Amniotic stem cell (primary cell): ENCODE measurements at places on chromosomes 1 and 21.
A peak's percentile ranks its signal among the peaks of the same experiment; 100 is the strongest.

GRCh38 chr21:22791986-22792560 is 1793.9 kb downstream of the NCAM2 start:
- peak; percentile 65 for DNase-seq

DNA sequence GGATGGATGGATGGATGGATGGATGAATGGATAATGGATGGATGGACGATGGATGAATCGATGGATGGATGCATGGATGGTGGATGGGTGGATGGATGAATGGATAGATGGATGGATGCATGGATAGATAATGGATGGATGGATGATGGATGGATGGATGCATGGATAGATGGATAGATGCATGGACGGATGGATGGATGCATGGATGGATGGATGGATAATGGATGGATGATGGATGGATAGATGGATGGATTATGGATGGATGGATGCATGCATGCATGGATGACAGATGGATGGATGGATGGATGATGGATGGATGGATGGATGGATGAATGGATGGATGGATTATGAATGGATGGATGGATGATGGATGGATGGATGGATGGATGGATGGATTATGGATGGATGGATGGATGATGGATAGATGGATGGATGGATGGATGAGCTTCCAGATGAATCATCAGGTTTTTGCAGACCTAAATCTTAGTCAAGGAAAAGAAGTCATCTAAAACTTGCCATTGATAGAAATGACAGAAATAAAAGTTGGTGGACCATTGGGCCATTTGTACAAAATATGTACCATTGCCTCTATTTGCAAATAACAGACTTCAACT is 175.4 kb upstream of the KLHDC7A start:
- no peak for DNase-seq

- DNase-seq = no peak
Measured at GRCh38 chr1:56375326-56375804, 204.0 kb downstream of the PLPP3 start.

- no peak for DNase-seq
Measured at GRCh38 chr1:24441480-24441879, 25.9 kb downstream of the NIPAL3 start.

DNA sequence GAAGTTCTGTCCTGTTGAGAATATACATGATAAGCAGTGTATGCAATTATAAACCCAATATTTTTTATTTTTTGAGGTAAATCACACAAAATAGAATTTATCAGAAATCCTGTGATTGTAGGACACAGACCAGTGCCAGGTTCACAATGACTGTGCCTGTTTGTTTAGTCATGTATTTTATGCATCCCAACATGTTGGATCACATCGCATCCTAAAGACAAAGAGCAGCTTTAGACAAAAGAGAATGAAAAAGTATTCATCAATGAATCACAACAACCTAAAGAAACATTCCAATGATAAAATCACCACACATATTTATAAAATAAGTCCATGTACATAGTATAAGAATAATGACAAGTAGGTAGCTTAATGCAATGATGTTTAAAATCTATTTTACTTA is 53.2 kb upstream of the LRRC8D start:
- DNase-seq = no peak

DNA sequence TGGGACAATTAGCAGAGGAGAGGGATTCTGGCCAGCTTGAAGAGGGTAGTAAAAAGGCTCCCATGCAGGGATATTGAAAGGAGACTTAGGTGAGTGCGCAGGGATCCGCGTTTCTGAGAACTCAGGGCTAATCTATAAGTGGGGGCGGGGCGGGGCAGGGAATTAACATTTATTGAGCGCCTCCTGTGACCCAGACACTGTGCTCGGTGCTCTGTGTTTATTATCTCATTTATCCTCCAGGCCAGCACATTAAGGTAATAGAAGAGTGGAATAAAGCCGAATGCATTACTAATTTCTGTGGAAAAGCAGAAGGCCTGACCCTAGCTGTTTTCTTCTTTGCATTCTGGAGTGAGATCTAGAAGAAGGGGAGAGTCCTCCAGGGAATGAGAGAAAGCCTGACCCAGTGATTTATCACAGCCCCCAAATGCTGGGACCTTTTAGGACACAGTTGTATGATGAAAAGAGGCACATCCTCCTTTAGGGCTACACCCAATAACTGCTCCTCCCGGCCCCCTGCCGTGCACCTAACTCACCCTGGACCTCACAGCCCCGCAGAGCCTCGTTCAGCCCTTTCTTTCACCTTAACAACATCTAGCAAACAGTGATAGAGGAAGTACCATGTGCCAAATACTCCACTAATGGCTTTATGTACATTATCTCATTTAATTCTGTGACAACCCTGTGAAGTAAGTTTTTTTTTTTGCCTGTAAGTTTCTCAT is 317.6 kb downstream of the PBX1 start:
- DNase-seq = no peak

DNA sequence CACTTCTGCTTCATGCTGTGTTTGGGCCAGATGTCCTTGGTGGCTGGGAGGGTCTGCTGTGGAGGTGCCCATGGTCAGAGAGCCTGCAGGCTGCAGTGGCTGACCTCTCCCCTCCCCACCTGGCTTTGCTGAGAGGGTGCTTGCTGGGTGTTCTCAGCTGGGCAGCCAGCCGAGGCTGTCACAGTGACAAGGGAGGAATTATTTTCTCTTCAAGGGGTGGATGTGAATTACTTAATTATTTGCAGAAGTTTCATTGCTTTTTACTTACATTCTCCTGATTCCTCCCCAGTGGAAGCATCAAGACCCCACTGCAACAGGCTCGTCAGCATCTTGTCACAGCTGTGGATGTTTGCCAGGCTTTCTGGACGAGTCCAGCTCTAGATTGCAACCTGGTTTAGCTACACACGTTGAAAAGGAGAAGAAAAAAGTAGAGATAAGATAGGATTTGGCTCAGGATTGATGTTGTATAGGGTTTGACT is 70.3 kb downstream of the GALNT2 start:
- DNase-seq = no peak

DNA sequence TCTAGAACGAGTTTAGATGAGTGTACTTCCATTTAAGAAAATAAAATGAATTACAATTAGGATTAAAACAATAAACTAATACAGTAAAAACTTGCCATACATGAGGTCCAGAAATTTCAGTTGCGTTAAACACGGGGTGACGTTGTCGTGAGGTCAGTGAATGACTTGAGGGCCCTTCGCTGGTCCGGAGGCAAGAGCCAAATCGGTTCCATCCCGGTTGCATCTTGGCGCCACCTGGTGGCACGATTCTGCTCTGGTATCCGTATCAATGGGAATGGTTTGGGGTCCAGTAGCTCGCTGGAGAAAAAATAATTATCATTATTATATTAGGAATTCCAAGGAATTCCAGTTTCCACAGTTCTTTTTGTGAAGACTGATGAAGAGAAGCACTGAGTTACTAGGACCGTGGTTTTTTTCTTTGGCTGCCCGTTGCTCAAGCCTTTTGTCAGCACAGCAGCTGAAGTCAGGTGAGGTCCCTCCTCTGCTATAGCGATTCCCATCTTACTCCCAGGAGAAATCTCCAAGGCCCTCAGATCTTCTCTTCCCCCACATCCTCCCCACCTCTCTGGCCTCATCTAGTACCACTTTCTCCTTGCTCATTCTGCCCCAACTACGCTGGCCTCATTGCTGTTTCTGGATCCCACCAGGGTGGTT is 161.4 kb downstream of the SLC35F3 start:
- peak; percentile 61 for DNase-seq

DNA sequence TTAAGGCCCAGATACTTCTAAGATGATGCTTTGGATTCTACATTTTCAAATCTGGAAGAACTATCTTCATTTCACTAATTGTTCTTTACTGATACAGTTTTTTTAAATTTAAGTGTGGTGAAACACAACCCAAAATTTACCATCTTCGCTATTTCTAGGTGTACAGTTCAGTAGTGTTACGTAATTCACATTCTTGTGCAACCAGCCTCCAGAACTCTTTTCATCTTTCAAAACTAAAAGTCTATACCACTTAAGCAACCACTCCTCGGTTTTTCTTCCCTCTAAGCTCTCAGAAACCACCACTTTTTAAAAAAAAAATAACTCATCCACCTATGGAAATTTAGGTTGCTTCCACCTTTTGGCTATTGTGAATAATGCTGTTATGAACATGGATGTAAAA is 220.7 kb downstream of the PDE4B start:
- DNase-seq = no peak

- DNase-seq = no peak
Measured at GRCh38 chr1:223343692-223344091, 20.3 kb downstream of the SUSD4 start.

DNA sequence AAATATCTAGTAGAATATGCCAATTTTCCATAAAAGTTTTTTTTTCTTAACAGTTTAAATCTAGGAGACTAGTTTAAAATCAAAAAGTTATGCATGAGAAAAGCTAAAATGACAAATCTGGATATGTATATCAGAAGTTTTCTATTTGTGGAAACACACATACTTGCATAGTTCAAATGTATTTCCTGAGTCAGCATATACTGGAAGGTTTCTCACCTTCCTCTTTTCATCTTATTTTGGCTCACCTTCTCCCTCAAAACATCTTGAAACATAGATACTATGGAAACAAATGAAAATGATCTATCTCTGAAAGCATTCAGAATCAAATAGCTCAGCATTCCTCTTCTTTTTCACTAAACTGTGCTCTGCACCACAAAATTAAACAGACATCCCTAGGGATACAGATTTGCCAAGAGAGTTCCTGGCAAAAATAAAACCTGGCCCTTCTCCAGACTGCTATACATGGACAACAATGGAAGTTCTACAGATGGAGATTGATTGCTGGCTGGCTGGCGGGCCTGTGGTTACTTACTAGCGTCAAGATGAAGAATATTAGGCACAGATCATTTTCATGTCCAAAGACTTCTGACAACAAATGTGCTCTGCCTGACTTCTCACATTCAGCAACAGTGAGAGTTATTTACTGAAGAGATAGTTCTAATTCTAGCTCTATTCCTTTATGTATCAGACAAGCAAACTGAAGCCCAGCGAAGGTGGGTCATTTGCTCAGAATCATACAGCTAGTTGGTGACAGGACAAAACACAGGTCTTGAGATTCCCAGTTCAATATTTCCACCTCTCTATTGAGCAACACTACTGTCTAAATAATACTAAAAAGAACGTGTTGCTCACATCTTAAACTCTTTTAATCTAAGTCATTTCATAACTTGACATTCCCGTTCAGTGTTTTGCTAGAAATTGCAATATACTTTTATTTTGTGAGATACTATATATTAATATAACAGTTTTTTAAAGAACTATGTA is 26.6 kb downstream of the DIPK1A start:
- DNase-seq = no peak

DNA sequence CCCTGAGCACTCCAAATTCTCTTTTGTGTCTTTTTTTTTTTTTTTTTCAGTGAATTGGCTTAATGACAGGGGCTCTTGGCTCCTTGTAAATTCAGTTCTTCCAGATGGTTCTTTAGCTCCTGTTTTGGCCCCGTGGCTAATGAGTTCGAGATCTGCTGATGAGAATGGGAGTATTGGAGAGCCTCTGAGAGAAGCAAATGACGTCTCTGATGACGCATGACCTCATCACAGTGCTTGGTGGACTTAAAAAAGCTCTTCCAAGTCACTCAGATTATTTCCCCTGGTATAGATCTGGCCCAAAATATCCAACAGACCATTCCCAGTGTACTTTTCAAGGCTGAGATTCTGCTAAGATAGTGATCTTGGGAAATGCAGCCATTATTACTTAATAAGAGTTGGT is 159.5 kb downstream of the MIS18A start:
- DNase-seq = no peak

DNA sequence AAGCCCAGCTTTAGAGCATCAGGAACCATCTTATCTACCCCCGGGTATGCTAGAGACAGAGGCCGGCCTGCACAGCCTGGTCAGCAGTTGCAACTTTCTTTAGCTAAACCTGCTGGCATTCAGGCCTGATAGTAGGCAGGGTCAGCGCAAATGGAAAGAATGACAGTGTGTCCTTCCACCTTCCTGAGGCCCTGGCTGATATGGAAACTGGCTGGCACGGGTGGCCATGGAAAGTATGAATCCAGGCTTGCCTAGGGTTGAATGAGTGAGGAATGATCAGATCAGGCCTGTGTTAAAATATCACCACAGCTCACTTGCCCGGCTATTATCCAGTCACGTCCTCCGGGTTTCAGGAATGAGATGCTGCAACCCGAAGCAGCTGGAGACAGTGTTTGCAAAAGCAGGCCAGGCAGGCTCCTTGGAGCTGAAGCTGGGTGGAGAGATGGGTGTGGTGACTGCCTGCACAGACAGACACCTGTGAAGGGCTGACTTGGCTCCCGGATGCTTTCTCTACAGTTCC is 34.7 kb downstream of the RCAN1 start:
- DNase-seq = no peak

- peak; percentile 34 for DNase-seq
Measured at GRCh38 chr1:106937104-106937503, 119.4 kb upstream of the PRMT6 start.

GRCh38 chr1:76832521-76832920 is 34.8 kb upstream of the ST6GALNAC5 start:
- DNase-seq = no peak

DNA sequence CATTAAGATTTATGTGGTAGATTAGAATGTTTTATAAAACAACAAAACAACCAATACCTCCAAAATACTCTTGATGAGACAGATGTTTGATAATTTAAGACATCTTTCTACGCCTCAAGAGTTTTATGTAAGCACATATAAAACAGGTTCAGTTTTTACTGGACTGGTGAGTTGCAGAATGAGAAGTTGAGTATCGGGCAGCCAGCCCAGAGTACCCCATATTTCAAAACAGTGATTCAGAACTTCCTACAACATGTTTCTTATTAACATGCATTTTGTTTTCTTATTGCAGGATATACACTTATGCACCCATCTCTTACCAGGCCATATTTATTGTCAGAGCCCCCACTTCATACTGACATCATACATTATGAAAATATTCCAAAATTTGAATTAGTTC is 91.4 kb upstream of the RAVER2 start:
- DNase-seq = no peak

- no peak for DNase-seq
Measured at GRCh38 chr1:224554620-224555259, 61.4 kb upstream of the CNIH3 start.

DNA sequence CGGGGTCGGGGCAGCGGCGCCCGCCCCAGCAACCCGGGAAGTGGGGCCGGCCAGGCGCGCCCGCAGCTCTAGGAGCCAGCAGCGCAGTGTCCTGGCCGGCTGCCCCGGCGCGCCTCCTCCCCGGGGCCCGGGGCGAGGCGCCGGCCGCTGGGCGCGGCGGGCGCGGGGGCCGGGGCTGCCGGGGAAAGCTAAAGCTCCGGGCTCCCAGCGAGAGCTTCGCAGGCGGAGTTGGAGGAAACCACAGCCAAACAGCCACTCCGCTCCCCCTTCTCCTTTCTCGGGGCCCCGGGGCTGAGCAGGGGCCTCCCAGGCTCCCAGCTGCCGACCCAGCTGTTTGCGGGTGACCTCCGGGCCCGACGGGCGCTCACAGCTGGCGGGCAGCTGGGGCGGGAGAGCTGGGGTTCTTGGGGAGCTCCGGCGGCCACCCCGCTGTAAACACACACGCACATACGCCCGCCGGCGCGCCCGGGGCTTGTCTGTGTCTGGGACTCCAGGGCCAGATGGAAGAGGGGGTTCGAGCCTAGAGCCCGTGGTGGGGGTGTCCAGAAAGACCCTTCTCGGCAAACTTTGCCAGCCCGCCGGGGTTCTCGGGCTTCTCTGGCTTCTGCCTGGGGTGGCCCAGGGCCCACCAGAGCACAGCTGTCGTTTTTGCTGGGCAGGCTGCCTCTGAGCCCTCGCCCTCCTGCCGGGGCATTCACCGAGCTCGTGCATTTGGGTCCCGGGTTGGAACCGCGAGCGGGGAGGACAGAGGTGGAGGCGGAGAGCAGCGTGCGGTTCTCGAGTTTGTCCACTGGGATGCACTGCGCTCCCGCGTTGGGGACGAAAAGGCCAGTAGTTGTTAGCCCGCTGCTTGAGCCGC is 1.5 kb downstream of the AJAP1 start:
- DNase-seq = no peak

- DNase-seq = no peak
Measured at GRCh38 chr1:64469116-64469976, 583 bp upstream of the CACHD1 start.
